T-helper 17 cell (primary cell): ENCODE measurements at places on chromosomes 3 and 15.

- no peaks in the 10 kb centered on the region for H3K36me3 ChIP-seq
- DNase-seq = no peak
- H3K4me1 ChIP-seq = peaks cover 2% of the 10 kb centered on the region
- H3K27ac ChIP-seq = no peak overlapping the region
- H3K4me3 ChIP-seq = no peak overlapping the region
These were observed 14.3 kb upstream of the SHQ1 start for GRCh38 chr3:72862314-72863090.

GRCh38 chr3:46116996-46117395 is 89.7 kb upstream of the XCR1 start:
- H3K27me3 ChIP-seq = peaks cover 26% of the 10 kb centered on the region
- no peak for DNase-seq
- no peak overlapping the region for H3K4me3 ChIP-seq
- no peak overlapping the region for H3K27ac ChIP-seq
- no peaks in the 10 kb centered on the region for H3K4me1 ChIP-seq
- peaks cover 2% of the 10 kb centered on the region for H3K36me3 ChIP-seq

DNA sequence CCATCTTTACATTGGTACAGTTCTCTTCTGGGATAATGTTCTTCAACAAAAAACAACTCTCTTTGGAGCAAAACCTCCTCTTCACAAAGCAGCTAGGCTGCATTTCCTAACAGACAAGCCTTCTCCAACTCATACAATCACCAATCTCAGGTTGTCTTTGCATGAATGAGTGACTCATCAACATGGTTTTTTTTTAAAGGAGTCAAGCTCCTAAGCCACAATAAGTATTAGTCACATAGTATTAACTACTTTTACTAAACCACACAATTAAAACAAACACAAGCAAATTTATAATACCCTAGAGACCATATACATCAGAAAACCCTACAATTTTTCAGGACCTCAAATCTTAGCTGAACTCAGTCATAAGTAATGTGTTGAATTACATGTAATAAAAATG is 137.4 kb downstream of the TBC1D5 start:
- no peak overlapping the region for H3K27ac ChIP-seq
- DNase-seq = no peak
- peaks cover 2% of the 10 kb centered on the region for H3K4me1 ChIP-seq
- H3K36me3 ChIP-seq = peaks cover 9% of the 10 kb centered on the region
- no peak overlapping the region for H3K4me3 ChIP-seq

DNA sequence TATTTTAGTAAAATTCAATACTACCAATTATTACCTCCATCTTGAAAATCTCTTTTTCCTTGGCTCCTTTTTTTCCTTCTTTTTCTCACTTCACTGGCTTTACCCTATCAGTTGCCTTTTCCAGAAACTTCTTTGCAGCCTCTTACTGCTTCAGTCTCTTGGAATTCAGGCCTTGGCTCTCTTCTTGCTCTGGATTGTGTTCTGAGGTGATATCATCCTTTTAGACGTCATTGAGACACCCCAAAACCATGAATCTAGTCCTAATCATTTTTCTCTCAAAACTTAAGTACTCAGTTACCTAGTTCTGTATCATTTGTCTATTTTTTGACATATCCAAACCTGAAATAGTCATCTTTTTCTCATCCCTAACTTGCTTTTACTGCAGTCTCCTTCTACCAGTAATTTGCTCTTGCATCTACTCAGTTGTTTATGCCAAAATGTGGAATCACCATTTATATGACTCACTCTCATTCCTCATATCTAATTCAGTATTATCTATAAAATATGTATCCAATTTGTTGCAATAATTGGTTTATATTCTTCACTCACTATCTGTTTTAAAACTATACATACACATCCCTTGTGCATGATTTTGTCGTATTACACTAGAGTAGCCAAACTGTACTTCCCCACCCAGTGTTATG is 703.2 kb upstream of the CCDC54 start:
- no peaks in the 10 kb centered on the region for H3K27me3 ChIP-seq
- no peak overlapping the region for H3K27ac ChIP-seq
- H3K4me1 ChIP-seq = no peaks in the 10 kb centered on the region
- no peak for DNase-seq

DNA sequence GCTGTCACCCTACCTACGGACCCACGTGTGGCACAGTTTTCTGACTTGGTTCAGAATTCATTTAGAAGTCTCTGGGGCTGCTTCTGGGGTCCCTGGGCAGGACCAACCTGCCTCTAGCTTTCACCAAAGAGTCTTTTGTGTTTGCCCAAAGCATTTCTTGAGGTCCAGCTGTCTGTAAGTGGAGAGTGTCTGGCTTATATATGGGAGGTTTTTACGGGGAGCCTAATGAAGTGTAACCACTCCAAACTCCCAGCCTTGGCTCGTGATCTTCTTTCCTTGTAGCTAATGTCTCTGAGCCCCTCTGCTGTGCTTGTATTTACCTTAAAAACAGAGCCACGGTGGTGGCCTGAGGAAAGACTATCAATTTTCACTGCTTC is 109.0 kb upstream of the CTDSPL start:
- no peak for DNase-seq
- peaks cover 65% of the 10 kb centered on the region for H3K27me3 ChIP-seq
- peaks cover 3% of the 10 kb centered on the region for H3K36me3 ChIP-seq
- H3K4me1 ChIP-seq = peaks cover 2% of the 10 kb centered on the region
- H3K4me3 ChIP-seq = no peak overlapping the region

GRCh38 chr3:64651741-64652241 is 36.0 kb downstream of the ADAMTS9 start:
- H3K4me3 ChIP-seq = no peak overlapping the region
- H3K36me3 ChIP-seq = no peaks in the 10 kb centered on the region
- DNase-seq = no peak
- H3K4me1 ChIP-seq = no peaks in the 10 kb centered on the region

DNA sequence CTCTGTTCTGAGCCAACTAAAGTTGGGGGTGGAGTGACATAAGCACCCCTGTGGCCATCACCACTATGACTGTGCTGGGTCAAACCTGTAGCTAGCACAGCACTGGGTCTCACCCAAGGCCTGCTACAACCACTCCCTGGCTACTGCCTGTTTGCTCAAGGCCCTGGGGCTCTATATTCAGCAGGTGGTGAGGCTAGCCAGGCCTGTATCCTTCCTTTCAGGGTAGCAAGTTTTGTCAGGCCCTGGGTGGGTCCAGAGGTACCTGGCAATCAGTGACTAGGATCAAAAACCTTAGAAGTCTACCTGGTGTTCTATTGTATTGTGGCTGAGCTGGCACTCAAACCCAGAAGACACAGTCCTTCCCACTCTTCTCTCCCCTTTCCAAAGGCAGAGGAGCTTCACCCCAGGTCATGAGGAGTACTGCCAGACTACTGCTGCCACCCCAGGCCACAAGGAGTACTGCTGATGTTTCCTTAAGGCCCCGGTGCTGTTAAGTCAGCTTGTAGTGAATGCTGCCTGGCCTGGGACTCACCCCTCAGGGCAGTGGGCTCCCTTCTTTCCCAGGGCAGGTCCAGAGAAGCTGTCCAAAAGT is 170.8 kb downstream of the IGSF11 start:
- peaks cover 3% of the 10 kb centered on the region for H3K36me3 ChIP-seq
- no peak overlapping the region for H3K27ac ChIP-seq
- H3K4me3 ChIP-seq = no peak overlapping the region
- DNase-seq = no peak
- H3K4me1 ChIP-seq = no peaks in the 10 kb centered on the region

- no peak overlapping the region for H3K4me3 ChIP-seq
- DNase-seq = no peak
- no peaks in the 10 kb centered on the region for H3K36me3 ChIP-seq
- peaks cover 29% of the 10 kb centered on the region for H3K27me3 ChIP-seq
- H3K27ac ChIP-seq = peak overlapping the region; percentile 14
These were observed 493.4 kb upstream of the TGFBR2 start for GRCh38 chr3:30112902-30113484.

DNA sequence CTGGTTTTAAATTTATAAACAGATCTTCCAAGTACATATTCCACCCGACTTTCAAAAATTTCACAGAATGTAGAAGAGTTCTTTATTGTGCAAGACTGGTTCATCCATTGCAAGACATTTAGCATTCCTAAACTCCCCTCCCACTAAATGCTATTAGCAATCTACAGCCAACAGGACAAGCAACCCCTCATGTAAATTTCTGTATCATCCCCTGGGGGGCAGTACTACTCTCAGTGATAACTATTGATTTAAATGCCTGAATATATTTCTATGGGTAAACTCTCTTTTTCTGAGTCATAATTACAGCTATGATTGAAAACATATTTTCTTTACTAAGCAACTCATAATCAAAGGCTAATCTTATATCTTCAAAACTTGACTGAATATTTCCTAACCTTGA is 10.7 kb upstream of the SLC15A2 start:
- no peaks in the 10 kb centered on the region for H3K4me1 ChIP-seq
- no peaks in the 10 kb centered on the region for H3K27me3 ChIP-seq
- H3K4me3 ChIP-seq = no peak overlapping the region
- H3K36me3 ChIP-seq = no peaks in the 10 kb centered on the region
- DNase-seq = no peak

DNA sequence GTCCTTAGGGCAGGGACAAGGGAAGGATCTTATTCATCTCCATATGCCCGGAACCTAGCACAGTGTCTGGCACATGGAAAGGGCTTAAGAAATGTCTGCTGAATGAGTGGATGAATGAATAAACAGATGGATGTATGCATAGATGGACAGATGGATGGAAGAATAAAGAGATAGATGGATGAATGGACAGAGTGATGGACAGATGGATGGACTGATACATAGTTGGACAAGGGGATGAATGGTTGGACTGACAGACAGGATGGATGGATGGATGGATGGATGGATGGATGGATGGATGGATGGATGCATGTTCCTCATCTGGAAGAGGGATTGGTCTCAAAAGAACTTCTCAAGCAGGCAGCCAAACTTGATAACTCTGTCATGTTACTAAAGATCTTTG is 177.6 kb downstream of the MEGF11 start:
- peaks cover 5% of the 10 kb centered on the region for H3K36me3 ChIP-seq

DNA sequence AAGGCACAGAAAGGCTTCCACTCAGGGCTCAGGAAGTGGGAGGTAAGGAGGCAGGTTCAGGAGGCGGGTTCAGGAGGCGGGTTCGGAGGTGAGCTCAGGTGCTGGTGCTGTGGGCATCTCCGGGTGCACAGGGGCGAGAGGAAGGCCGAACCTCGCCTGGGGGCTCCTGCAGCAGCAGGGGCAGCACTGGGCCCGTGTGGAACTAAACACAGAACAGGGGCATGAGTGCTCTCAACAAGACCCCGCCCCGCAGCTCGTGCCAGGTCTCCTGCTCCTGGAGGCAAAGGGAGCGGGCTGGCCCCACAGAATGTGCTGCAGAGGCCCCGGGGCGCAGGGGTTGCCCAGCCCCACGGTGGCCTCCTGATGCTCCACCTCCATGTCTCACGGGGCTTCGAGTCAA is 13.7 kb downstream of the ZDHHC19 start:
- no peak for DNase-seq
- no peak overlapping the region for H3K4me3 ChIP-seq
- H3K4me1 ChIP-seq = peaks cover 12% of the 10 kb centered on the region
- H3K27ac ChIP-seq = no peak overlapping the region

DNA sequence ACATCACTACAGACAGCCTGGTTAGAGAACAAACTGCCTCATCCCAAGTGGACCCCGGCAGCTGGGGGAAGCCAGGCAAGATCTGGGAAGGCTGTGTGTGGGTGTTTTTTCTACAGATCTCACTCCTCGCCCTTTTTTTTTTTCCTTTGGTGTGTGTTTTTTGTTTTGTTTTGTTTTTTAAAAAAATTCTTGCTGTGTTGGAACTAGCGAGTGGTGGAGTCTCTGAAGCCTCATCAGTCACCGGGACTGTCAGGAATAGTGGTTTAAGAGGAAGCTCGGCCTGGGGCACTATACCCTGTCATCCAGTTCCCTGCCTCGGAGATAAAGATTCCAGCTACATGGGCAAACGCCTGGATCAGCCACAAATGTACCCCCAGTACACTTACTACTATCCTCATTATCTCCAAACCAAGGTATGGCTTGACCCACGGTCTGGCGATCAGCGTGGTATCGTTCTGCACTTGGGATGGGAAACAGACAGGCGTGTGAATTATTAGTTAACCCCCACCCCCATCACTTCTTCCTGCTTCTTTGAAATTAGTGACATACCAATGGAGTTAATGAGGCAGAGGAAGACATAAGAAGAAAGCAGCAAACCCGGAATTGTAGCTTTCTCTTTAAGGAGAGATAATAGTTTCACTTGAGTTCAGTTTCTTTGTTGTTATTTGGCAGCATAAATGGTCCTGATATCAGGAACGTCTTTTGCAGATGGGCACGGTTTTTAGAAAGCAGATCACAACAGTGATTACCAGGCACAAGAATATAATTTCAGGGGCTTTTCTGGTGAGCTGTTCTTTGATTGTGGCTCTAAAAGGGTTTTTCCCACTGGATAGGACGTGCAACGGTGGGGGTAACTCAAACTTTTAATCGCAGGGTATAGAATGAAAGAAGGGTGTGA is 722 bp downstream of the RBMS3 start:
- no peaks in the 10 kb centered on the region for H3K36me3 ChIP-seq
- peaks cover 15% of the 10 kb centered on the region for H3K4me1 ChIP-seq
- H3K4me3 ChIP-seq = peak overlapping the region; percentile 76

DNA sequence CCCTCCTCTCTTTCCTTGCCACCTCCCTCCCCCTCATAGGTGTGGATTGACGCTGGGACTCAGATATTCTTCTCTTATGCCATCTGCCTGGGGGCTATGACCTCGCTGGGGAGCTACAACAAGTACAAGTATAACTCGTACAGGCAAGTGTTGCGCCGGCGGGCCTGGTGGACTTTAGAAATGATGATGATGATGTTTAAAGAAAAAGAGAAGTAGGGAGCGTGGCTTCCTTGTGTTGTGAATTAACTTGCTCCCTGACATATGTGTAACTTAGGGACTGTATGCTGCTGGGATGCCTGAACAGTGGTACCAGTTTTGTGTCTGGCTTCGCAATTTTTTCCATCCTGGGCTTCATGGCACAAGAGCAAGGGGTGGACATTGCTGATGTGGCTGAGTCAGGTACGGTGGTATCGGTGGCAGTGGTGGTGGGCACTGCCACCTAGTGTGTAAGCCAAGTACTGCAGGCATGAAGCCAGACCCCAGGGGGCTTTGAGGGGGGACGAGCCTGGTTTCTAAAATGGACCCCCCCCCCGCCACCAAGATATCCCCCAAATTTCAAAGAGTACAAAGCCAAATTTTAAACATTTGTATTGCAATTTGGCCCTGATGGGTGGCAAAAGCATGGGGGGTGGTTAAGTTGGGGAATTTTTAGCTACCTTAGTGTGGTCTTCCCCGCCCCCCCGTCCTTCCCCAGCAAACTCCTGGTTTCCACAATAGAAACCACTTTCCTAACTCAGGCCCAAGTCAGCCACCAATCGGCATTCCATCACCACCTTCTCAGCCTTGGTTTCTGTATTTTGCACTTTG is 65.6 kb downstream of the SLC6A6 start:
- peak; percentile 25 for DNase-seq
- no peaks in the 10 kb centered on the region for H3K4me1 ChIP-seq
- peak overlapping the region; percentile 14 for H3K27ac ChIP-seq
- H3K27me3 ChIP-seq = no peaks in the 10 kb centered on the region
- peak overlapping the region; percentile 9 for H3K4me3 ChIP-seq

- H3K27me3 ChIP-seq = no peaks in the 10 kb centered on the region
- H3K27ac ChIP-seq = peak overlapping the region; percentile 94
- H3K36me3 ChIP-seq = peaks cover 5% of the 10 kb centered on the region
These were observed 2.1 kb downstream of the ATP11B start for GRCh38 chr3:182795389-182795782.
